Cardiac atrium fibroblast (primary cell): ENCODE measurements at places on chromosomes 1 and 21. TPM values are rescaled to one million over a fixed set of nuclear protein-coding genes. Genes with fewer than 3 reads are reported as not detected.

HTR6 gene
- not detected in 2 replicates for total RNA-seq

FAAH gene
- 0.54 and 3.4 TPM in 2 replicates for total RNA-seq

TMEM79 gene
- total RNA-seq, result 0.90 and 1.1 TPM in 2 replicates

DNAI4 gene
- 1.5 and 5.4 TPM in 2 replicates for total RNA-seq

ERICH3 gene
- not detected in 2 replicates for total RNA-seq

OR13G1 gene
- not detected in 2 replicates for total RNA-seq

IFI44 gene
- total RNA-seq, result 4.9 and 5.8 TPM in 2 replicates

OPTC gene
- not detected in 2 replicates for total RNA-seq

FAM72C gene
- 0.36 and 1.5 TPM in 2 replicates for total RNA-seq

PLA2G2E gene
- not detected in 2 replicates for total RNA-seq

CXADR gene
- 0.18 and 2.4 TPM in 2 replicates for total RNA-seq

RNU1-3 gene
- not detected in 2 replicates for total RNA-seq

FOXD2 gene
- 0.18 and 0.49 TPM in 2 replicates for total RNA-seq

CYP4Z1 gene
- not detected in 2 replicates for total RNA-seq

RPTN gene
- total RNA-seq, result not detected in 2 replicates

RPE65 gene
- under 0.01 TPM in 1 of 2 replicates, not detected in the other for total RNA-seq

TAL1 gene
- total RNA-seq, result 0.16 and 0.36 TPM in 2 replicates
